HEK293T (cell line): ENCODE measurements at places on chromosomes 5 and 9.

- DNase-seq, result no peak
Measured at GRCh38 chr5:142486581-142486980, 161.8 kb upstream of the SPRY4 start.

- DNase-seq, result no peak
Measured at GRCh38 chr5:157468293-157468965, 8.4 kb downstream of the NIPAL4 start.

DNA sequence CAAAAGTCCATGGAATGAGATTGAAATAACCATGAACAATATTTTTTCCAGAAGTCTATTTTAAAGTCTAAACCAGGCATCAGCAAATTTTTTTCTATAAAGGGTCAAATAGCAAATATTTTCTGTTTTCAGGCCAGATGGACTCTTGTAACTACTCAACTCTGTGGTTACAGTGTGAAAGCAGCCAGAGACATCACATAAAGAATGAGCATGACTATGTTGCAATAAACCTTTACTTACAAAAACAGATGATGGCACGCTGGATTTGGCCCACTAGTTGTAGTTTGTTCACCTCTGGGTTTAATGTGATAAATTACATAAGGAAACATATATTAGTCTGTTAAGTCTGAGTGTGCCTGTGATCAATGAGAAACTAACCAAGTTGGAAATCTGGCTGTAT, 319.2 kb downstream of the TRPM3 start:
- no peak for DNase-seq

- no peak for DNase-seq
Measured at GRCh38 chr9:755454-756381, 85.8 kb upstream of the DMRT1 start.

DNA sequence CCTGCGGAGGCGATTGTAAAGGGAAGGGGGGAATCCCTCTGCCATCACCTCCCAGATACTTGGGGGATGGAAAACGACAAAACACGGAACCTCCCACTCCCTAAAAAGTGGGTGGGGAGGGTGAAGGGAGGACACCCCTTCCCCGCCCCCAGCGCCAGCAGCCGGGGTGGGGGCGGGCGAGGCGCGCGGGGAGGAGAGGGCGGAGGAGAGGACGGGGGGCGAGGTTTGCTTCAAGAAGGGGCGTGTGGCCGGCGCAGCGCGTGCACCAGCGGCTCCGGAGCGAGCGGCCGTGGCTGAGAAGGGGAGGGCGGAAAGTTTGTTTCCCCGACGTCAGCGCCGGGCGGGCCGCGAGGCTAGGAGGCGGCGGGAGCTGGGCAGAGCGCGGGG, at the start of gene PRRX2:
Gene PRRX2 (plus strand): TSS at position 259 of the 387 bp plus-strand sequence. CDS start 221 bp downstream, outside the sequence.
- DNase-seq, result no peak
